ENCODE measurements at places on chromosomes 12 and 14.

GRCh38 chr12:91884230-91884629, 261.4 kb downstream of the BTG1 start:
- no peak for DNase-seq

DNA sequence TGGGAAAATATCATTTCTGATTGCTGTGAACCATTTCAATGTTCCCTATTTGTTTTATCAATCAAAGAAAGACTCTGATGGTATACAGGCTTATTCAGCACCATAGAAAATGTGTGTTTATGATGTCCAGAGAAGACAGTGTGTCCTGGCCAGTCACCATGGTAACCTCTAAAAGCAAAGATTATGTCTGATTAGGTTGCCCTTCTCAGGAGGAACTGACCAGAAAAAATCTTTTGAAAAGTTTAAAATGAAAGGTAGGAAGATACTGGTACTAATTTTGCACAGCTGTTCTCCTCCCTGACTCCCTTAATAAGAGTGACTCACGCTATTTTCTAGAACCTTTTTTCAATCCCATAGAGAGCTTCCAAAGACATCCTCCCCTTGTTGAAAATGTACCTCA, 391.8 kb upstream of the DCN start:
- DNase-seq = no peak

DNA sequence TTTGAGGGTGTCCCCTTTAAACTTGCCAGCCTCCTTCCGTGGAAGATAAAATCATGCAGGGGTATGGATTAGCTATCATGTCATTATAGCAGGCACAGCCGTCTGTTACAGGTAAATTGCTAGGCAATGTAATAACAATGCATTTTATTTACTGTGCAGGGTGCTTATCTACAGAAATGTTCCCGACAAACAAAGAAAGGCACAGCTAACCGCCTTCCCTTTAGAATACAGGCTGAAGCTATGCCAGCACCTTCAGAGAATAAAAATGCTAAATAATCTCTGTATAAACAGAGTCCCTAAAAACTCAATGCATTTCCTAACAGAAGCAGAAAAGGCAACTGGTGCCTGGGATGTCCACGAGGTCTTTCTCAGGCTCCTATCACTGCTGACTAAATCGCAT, 239.2 kb downstream of the SPTSSA start:
- DNase-seq = no peak

DNA sequence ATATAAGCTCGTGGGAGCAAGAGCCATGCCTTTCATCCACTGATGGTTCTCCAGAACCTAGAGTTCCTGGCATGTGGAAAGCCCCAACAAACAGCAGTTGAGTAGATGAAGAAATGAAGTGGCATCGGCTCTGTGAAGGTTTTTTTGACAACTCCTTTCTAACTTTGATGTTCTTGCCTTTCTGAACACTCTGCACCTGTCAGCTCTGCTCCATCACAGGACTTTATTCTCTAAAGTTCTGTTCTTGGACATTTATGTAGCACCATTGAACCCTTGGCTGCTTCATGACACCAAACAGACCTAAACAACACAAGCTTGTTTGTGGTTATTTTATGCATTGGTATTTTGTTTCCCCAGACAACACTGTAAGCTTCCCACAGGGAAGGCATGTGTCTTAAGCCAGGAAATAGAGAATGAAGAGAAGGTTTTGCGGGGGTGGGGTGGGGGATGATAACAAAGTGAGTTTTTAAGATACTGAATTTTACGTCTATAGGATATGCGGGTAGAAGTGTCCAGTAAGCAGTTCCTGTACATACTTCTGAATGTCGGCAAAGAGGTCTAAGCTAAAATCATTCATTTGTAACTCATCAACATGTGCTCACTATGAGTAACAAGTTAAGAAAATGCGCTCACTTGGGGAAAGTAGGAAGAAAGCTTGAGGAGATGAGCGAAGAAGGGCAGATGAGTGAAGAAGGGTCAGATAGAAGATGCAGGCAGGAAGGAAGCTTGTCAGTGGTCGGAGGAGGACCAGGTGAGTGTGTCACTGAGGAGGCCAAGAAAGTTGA, 146.0 kb upstream of the PLEKHG7 start:
- no peak for DNase-seq

GRCh38 chr14:50937800-50938199, 6.5 kb downstream of the PYGL start:
- no peak for DNase-seq

GRCh38 chr14:51310505-51310944, 70.5 kb downstream of the TMX1 start:
- no peak for DNase-seq

- DNase-seq = no peak
These were observed 43.9 kb upstream of the SYCP3 start for GRCh38 chr12:101783150-101783549.

DNA sequence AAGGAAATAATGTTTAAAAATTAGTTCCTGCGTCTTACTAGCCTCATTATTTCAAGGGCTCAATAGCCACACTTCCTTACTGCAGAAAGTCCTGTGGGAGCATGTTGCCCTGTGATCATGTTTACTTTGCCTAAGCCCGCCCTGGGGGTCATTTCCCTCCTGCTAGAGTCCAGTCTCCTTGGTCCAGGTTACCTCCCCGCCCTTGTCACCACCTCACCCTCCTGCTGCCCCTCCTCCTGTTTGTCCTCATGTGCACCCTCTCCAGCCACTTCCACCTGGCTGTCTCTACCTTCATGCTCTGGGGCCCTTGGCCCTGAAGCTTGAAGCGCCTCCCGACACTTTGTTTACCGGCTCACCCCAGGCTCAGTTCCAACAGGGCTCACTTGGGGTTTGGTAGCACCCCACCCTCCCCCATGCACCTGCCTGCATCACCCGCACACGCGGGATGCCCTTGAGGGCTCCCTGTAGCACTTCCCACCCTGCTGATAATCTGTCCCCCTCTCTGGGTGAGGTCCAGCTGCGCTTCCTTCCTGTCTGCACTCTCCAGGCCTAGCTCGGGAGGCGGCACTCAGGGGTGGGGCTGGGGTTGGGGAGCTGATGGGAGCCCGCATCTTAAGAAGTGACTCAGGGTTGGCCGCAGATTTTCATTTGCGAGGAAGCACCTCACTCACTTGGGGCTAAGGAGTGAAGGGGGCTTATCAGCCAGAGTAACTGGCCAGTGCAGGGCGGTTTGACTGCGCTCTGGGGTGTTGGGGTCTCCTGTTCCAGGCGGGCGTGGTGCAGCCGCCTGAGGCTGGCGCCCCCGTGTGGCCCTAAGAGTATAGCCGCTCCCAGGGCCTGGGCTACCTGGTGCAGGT, 40.1 kb downstream of the SMIM41 start:
- DNase-seq = peak; percentile 75

GRCh38 chr14:82537831-82538230, 1004.2 kb upstream of the SEL1L start:
- DNase-seq = no peak

DNA sequence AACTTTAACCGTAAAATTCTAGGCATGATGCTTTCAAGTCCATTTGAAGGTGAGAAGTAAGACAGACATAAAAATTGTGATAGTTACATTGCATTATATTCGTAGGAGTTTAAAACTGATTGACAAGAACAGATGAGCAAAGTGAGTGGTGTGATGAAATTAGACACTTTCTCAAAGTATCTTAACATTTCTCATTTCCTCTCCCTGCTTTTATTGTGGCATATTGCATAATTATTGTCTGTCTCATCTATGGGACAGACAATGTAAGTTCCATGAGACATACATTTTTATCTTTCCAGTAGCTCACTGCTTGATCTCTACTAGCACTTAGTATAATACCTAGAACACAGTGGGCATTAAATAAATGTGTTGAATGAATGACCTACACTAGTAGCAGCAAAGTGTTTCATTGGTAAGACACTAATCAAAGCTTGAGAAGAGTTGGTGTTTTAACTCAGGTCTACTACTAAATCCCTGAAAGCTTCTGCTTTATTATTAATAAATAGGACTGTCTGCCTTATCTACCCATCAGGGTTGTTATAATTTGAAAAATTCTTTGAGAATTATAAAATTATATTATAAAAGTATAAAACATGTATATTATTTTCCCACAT, 19.0 kb downstream of the A2M start:
- DNase-seq = no peak

- DNase-seq = no peak
These were observed 14.7 kb downstream of the BTBD7 start for GRCh38 chr14:93317875-93318807.

GRCh38 chr12:52873832-52874572, 25.2 kb upstream of the KRT78 start:
- no peak for DNase-seq

- DNase-seq = no peak
These were observed 242.9 kb downstream of the KTN1 start for GRCh38 chr14:55822906-55823305.

- DNase-seq = no peak
These were observed 22.8 kb downstream of the LHX5 start for GRCh38 chr12:113448873-113449272.

GRCh38 chr12:59734371-59734770, 138.5 kb downstream of the SLC16A7 start:
- DNase-seq = no peak

Measured in NT2/D1 (cell line).